ENCODE measurements at places on chromosomes 12 and 14.

DNA sequence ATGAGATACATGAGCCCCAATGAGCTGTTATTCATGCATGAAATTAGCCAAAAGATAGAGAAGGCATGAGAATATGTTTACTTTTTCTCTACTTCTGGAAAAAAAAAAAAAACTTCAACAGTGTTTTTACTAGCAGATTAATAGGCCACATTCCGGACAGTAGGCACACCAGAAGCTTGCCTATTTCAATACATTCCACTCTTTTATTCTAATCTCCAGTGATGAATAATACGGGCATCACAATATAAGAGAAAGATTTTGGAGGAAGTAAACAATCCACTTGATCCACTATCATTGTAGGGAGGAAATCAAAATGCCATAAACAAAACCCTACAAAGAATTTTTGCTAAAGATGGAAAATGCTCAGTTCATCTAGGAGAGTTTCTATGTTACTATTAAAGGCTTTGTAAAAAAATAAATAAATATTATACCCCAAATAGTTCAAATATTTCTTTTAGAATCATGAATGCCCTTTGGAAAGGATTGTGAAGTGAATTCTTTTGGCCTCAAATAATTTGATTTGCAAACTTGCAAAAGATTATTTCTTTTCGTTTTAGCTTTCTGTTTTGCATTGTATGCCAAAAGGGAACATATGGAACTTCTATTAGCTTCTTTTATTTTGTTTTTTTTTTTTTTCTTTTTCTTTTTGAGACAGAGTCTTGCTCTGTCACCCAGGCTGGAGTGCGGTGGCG lies 232.6 kb downstream of the EPS8 start:
- DNase-seq = no peak

DNA sequence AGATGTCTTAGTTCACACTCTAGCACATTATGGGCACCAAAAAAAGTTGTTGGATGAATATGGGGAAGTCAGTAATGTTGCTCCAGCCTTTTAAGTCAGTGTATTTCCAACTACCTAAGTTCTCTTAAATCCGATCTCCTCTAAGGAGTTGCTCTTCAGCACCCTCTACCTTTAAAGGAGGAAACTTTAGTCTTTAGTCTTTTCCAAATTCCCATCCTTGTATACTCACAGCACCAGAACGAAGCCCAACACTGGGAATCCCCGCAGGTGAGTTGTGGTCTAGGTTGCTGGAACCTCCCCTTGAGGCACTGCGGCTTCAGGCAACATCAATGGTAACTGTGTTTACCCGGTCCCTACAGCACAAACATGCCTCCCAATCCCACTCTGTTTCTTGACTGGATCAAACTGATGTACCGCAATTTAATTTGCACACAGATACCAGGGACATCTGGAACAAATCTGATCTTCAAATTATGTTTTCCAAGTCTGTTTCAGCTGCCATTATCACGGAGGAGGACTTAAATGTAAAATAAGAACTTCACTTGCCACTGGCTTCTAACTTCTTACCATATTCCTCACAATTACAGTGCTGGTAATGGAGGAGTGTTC lies 179.0 kb downstream of the FOXN3 start:
- DNase-seq = no peak

DNA sequence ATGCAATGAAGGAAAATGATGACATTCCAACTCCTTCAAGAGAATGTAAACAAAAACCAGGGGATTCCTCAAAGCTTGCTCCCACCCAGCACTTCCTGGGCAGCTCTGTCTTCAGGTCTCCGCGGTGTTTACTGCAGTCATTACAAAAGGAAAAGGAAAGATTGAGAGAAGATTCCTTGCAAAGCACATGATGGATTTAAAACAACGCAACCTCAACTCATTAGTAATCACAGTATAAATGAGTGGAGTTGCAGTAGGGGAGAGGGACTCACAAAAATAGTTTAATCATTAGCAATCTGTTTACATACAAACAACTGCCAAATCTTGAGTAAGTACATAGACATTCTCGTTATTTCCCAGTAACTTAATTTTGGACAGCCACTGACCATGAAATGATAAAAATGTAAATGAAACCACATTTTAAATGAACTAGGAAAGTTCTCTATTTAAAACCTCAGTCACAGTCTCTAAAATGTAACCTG lies 49.7 kb upstream of the OVCH1 start:
- DNase-seq = no peak

DNA sequence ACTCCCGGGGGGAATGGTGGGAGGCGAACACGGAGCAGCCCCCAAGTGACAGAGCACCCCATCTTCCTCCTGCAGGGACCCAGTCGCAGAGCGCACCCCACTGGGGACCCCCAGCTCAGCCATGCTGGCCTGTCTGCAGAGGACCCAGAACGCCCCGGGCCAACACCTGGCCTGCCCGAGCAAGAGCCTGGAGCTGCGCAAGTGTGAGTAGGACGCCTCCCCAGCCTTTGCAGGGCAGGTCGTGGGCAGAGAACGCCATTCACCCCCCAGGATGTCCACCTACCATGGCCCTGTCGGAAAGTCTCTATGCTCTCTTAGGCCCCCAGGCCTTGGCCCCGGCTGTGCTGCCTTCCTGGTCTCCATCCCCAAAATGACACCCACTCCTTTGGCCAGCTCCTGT lies 30.4 kb downstream of the FAM222A start:
- DNase-seq = no peak

GRCh38 chr12:114656906-114657596 lies 26.9 kb downstream of the TBX3 start:
- no peak for DNase-seq

- no peak for DNase-seq
Observed at GRCh38 chr14:32572867-32573150, 243.7 kb downstream of the AKAP6 start.

DNA sequence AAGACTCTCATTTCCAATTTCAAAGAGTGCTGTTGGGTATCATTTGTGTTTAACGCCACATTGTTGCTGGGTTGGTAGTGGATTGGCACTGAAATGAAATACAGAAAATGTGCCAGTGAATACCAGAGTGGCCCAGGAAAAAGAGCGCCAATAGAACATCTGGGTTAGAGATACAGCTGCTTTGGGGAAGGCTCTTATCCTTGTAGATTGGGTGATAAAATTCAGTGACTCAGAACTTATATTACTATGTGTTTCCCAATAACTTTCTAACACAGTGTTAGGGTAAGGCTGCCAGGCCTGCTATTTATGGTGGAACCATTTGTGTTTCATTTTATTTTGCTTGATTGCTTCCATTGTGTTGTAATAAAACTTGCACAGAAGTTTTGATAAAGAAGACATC lies 168.2 kb upstream of the SSTR1 start:
- no peak for DNase-seq

DNA sequence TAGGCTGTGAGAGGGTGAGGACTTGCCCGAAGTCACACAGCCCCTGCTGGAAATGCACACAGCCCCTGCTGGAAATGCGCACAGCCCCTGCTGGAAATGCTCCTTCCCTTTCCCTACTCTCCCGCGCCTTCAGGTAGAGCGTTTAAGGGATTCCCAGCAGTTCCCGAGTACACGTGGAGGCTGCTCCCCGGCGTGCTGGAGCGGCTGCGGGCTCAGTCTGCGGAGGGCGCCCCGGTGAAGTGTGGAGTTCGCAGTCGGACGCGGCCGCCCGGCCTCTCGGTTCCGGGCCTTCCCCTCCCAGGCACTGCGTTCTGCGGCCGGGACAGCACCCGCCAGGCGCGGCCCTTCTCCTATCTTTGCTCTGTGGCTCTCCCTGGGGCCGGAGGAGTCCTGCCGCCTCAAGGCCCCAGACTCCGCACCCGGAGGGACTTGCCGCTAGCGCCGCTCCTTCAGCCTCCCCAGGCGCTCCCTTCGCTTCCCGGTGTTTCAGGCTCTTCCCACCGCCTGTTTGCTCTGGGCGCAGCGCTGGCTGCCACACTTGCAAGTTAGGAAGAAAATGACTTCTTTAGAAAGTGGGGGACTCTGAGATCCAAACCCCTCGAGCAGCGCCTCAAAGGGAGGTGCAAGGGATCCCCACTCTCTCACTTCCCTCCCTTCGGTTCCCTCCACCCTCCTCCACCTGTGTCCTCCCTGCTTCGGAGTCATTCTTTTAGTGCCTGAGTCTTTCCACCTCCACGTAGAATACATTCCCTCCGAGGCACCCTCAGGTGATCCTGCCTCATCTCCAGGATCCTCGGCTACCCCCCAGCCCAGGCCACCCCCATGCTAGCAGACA lies 8.3 kb upstream of the TBX5 start:
- DNase-seq = no peak

DNA sequence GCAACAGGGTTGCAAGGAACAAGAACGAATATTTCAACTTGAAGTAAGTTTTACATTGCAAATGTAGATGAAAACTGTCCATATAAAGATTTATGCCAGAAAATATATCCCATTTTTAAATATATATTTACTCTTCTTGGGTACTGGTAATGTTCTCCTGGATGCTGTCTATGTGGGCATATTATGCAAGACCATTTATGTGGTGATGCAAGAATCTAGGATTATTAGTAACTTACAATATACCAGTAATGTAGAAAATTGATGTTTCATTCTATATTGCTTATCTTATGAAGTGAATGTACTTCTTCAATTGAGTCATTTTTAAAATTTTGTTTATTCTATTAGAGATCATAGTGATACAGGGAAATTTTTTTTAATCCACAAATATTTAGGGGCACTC lies 25.1 kb downstream of the FGFR1OP2 start:
- DNase-seq = no peak

GRCh38 chr12:113782873-113783272 lies 183.3 kb downstream of the RBM19 start:
- DNase-seq = no peak

- no peak for DNase-seq
Observed at GRCh38 chr12:21823581-21823980, 49.1 kb upstream of the KCNJ8 start.

- no peak for DNase-seq
Observed at GRCh38 chr14:105901226-105901625, 374.8 kb downstream of the TMEM121 start.

GRCh38 chr12:55771736-55772135 lies 28.8 kb downstream of the GDF11 start:
- DNase-seq = no peak

GRCh38 chr12:19230299-19230866 lies 100.8 kb downstream of the PLEKHA5 start:
- no peak for DNase-seq

DNA sequence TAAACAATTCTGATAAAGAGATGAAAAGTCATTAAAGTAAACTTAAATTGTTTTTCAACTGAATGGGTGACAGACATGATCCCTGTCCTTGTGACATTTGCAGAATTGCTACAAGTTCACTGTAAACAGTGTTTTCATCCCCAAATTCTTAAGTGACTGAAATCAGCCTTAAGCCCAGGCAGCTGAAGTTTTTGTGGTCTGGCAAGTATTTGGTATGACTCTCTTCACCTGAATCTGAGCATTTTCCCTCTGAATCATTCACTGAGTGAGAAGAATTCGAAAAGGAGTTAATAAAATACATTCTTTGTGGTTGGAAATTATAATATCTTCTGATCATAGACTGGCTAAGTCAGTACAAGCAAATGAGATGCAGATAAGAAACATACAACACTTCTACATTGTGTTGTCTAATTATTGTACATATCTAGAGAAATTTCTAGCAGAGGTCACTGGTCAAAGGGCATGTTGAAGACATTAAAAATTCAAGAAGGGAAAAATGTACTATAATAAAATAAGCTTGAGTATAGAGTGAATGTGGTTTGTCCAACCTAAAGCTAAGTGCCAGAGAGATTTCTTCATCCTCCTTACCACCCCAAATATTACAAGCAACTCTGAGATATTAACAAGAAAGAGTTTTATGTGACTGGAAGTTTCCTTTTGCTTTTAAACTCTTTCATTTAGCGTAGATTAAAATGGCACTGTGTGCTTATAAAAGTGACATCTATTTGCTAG lies 177.8 kb upstream of the DIO2 start:
- no peak for DNase-seq

DNA sequence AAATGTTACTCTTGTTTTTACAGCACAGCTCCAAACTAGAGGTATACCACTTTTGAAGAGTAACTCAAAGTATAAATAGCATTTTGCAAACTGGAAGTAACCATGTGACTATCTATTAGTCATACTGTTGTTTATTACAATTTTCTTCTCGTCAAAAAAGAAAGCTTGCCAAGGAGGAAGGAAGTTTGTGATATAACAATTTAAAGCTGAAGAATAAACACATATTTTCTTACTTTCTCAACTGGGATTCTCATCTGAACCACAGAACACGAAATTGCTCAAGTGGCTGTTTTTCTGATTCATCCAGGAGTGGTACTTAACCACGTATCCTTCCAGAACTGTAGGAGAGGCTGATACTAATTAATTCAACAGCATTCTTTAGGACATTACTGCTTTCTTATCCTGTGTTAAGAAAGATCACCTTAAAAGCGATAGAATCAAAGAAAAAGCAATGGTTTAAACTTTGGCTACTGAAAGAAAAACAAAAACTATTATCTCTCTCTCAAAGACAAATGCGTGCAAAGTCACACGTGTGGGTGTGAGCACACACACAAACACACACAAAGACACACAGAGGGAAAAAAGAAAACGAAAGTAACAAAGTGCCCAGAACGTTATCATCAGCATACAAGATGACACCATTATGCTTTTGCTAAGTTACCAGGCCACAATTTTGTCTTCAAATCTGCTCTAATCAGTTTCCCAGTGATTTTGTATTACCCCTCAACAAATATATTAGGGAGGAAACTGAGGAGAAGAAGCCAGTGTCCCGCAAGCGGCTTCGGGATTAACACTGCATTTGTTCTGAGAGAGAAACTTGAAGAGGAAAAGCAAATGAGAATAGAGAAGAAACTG lies at the start of gene CLEC2B:
CLEC2B (minus strand) TSS at position 48 of the 855 bp plus-strand sequence.
- DNase-seq = no peak

GRCh38 chr14:74248017-74248416 lies 8.8 kb downstream of the VSX2 start:
- no peak for DNase-seq

DNA sequence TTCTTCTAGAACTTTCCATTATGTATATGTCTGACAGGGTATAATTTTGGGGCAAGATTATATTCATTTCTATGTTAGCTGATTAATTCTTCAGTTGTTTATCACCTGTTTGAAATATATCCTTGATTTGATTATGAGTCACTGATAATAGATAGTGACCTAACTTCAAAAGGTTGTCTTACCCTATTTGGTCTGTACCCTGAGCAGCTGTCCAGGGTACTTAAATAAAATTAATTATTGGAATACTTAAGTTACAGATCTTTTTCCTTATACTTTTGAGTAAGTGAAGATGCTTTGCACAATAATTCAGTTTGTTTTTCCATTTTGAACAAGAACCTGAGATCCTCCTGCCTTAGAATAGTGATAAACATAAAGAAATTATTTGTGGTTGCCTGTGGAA lies 13.2 kb upstream of the NPAS3 start:
- no peak for DNase-seq

DNA sequence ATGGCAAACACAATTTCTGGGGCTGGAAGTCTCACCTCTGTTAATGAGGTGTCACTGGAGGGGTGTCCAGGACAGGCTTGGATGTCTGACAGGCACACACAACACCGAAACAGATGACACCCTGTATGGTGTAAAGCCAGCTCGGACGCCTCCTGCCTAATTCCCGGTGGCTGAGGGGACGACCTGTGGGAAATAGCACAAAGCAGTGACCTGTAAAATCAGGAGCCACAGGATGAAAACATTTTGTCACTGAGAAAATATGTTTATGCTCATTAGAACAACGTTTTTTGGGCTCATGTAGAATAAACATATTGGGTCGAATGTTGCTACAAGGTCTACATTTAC lies 285.0 kb upstream of the RTL1 start:
- no peak for DNase-seq

Data from activated naive CD4-positive, alpha-beta T cell (primary cell).